Anterior cingulate cortex (tissue), 58 donors: ENCODE measurements at places on chromosomes 5 and 9.

- no peak for DNase-seq
These were observed 193.3 kb downstream of the SMARCA2 start for GRCh38 chr9:2208465-2208864.

DNA sequence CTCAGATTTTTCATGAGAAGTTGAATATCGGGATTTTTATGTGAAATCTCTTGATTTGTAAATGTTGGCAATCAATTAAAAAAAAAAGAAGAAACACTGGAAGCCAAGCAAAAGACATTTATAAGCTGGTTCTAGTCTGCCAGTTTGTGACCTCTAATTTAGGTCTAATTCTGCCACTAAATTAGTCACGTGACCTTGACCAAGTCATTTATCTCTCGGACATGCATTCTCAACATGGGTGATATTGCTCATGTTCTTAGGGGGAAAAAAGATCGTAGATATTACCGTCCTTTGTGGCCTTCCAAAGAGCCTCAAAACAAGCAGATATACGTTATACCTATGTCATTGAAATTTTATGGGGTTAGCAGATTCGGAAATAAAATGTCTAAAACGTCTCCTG lies 52.9 kb upstream of the PTPDC1 start:
- no peak for DNase-seq

DNA sequence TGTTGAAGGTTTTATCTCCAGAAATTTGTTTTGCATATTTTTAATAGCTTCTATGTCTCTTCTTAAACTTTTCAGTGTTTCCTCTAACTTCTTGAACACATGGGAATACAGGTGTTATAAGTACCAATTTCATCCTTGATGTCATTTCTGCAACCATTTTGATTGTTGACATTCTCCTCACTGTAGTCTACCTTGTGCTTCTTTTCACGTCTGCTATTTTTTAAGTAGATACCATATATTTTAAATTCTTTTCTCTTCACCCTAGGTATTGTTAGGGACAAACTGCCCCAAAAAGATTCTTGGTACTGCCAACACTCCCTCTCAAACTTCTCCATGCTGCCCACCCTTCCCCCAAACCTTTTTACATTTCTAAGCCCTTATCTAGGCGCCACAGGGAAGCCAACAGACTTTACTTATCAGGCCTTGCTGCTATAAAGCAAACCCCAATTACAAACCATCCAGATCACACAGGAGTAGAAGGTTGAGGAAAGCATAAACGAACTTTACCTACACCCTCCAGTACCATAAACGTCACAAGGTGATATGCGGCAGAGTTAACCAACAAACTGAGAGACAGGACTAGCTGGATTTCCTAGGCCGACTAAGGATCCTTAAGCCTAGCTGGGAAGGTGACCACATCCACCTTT lies 1165.3 kb downstream of the TAF11L14 start:
- DNase-seq = no peak

DNA sequence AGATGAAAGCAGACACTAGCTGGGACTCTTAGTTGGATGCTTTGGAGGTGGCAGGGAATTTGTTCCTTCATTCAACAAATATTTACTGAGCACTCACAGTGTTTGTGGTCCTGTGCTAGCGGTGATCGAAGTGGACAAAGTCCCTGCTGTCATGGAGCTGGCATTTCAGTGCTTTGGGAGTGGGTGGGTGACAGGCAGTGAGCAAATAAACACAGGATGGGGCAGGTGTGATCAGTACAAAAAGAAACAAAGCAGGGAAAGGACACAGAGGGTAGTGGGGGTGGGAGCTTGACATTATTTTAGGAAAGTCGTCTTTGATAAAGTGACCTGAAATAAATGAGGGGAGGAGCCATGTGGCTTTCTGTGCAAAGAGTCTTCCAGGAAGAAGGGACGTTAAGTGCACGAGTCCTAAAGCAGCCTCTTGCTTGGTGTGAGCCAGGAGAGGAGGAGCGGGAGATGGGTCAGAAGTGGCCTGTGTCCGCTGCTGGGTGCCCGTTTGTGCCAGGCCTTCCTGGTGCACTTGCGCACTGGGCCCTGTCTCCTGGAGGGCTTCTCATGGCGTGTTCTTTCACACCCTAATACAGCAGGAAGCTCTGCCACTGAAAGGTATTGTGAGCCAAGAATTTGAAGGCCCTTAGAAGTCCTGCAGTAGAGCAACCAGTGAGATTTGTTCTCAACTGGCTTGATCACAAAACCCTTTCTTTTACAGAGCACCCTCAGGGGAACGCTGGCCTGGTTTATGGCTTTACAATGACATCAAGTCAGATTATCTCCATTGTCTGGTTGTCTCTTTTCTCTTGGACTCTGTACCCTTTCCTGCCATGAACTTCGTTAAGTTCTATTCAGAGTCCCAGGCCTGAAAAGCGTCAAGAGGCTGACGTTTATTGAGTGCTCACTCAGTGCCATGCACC lies 14.8 kb downstream of the NDST1 start:
- no peak for DNase-seq

DNA sequence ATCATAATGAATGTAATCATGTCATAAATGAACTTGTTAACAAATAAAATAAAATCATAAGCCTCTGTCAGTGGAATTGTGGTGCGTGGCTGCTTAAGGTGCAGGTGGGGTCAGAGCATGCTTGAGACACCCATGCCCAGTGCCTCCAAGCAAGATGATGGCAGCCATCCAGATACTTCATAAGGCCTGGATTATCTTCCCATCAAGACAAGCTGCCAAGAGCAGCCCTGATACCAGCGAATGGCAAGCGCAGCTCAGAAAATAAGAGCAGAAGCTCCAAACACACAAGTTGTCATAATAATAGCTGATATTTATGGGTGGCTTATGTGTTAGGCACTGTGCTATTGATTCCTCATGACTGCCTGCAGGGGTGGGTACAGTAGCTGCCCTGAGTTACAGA lies 21.8 kb upstream of the LMX1B start:
- no peak for DNase-seq

- DNase-seq = no peak
These were observed 147.0 kb upstream of the RASA1 start for GRCh38 chr5:87120518-87121303.

DNA sequence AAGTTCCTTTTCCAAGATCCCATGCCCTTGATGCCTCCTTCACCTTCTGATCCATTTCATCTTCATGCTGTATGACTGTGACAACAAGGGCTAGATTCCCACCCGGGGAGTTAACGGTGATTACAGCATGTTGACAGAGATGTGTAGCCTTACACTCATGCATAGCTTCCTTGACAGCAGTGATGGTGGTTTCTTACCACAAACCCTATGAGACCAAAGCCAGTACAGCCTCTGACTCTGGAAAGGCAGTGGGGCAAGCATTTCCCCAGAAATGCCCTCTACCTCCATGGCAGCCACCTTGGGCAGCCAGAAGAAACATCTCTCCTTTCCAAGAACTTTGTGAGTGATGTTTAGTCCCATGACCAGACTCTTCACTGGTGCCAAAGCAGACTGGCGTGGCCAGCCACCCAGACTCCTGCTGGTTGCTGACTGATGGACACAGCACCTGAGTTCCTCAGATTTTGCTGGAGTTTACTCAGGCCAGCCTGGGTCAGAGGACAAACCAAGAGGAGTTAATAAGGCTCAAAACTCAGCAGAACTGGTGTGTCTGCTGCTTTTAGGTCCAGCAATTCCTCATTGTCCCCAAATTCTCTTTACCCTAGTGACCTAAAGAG lies 199.7 kb upstream of the SLC27A6 start:
- DNase-seq = no peak

- DNase-seq = no peak
These were observed 40.5 kb upstream of the NEURL1B start for GRCh38 chr5:172600571-172600970.

DNA sequence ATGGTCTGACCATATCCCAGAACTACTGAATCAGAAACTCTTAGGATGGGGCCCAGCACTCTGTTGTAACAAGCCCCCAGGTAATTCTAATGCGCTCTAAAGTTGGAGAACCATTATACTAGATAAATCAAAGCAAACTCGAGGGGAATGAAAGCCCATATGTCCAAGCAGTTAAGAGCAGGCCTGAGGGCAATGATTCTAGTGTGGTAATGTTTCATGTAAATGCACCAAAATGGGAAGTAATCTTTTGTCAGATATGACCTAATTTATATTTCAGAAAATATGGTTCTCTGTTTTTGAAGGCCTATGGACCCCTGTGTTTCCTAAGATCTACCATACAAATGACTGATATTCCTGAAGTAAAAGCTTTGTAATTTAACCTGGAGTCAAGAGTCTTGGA lies 108.0 kb upstream of the PTGER4 start:
- DNase-seq = no peak

GRCh38 chr9:78006734-78007133 lies 24.9 kb downstream of the GNAQ start:
- DNase-seq = no peak

DNA sequence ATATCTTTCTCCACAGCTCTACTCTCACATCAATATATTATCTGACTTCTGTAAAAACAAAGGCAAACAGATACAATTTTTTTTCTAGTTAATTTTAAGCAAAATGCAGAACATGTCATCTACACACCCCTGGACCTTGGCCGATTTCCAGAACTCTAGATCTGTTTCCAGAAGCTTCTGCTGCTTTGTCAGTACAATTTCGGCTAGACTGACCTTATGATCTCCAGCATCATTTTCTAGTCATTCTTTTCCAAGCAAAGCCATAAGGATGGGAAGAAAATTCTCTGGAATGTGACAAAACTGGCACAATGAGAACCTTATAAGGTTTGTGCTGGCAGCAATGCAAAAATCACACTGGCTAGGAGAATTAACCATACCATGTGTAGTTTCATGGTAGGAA lies 132.8 kb upstream of the MPDZ start:
- no peak for DNase-seq

GRCh38 chr5:8721536-8721935 lies 824.3 kb downstream of the SEMA5A start:
- no peak for DNase-seq

- DNase-seq = no peak
These were observed 86.5 kb upstream of the FSTL4 start for GRCh38 chr5:133698646-133699526.

DNA sequence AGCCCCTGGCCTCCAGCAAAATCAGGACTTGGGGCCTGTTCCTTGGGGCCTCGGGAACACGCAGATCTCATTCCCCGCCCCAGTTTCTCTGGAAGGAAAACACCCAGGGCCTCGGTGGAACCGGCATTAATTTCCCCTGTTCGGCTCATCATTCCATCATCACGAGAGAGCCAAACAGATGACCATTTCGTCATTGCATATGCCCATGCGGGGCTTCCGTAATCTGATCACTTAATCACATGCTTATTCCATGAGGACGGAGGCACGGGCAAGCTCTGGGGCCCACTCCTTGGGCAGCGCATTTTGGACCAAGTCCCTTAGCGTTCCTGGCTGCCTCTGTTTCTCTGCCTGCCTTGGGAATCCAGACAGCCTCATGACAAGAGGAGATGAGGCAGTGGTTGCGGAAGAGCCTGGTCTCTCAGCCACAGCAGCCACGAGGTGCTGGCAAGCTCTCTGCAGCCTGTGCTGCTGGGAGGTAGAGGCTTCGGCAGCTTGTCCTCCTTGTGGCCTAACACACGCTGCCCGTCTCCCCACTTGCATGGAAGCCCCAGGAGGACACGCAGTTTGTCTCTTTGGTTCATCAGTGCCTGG lies 65.0 kb upstream of the IER5L start:
- no peak for DNase-seq

GRCh38 chr5:67166460-67167285 lies 29.9 kb downstream of the CD180 start:
- no peak for DNase-seq

- DNase-seq = no peak
These were observed 7.0 kb downstream of the PDLIM7 start for GRCh38 chr5:177490311-177490991.

DNA sequence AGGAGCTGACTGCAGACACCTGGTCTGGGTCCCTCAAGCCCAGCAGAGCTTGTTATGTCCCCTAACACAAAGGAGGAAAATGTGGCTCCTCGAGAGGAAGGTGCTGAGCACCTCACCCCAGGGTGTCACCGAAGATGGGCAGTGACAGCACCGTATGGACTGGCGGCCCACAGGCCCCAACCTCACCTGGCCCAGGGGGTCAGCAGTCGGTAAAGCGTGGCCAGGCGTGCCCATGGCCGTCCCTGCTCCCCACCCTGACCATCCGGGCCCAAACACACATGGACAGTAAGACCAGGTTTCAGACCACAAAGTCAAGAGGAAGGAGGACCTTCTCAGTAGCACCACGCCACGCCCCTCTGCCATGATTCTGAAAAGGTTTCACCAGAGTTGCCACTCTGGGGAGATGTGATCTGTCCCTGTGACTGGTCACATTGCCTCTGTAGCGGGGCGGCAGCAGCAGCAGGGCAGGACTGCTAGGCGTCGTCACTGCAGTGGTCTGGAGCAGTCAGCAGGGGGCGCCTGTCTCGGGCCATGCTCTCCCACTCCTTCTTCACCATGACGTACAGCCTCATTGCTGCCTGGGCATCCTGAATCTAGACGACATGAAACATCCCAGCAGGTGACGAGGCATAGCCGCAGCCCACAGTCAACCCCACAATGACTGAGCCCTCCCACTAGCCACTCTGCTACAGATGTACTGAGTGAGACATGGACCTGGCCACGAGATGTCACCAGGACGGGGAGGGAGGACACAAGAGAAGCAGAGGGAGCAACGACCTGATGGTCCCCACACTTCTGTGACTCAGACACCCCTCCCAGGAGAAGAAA lies 11.1 kb downstream of the REXO4 start:
- peak; percentile 50 for DNase-seq

- no peak for DNase-seq
These were observed 47.3 kb downstream of the RASGEF1C start for GRCh38 chr5:180161420-180162303.

DNA sequence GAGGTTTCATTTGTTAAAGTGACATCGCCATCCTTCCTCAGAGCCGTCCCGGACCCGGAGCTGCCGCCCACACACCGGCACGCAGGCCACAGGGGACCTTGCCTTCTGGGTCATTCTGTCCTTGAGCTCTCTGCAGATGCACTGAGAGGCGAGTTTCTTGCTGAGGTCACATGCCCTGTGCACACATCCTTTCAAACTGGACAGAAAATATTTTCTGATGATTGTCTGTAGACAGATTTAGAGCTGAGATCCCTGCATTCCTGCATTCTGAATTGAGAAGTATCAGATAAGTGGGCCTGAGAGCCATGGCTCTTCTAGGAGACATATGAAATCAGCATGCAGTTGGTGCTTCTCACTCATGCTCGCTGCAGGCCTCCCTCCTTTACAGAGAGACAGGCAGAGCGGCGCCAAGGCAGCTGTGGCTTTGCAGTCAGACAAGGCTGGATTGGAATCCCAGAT lies 25.4 kb downstream of the BOD1 start:
- no peak for DNase-seq

GRCh38 chr5:87807783-87808182 lies 395.1 kb upstream of the CCNH start:
- DNase-seq = no peak

- DNase-seq = no peak
These were observed 5.2 kb downstream of the GM2A start for GRCh38 chr5:151258201-151258611.

- no peak for DNase-seq
These were observed 140.1 kb downstream of the MTX3 start for GRCh38 chr5:79850941-79851340.

DNA sequence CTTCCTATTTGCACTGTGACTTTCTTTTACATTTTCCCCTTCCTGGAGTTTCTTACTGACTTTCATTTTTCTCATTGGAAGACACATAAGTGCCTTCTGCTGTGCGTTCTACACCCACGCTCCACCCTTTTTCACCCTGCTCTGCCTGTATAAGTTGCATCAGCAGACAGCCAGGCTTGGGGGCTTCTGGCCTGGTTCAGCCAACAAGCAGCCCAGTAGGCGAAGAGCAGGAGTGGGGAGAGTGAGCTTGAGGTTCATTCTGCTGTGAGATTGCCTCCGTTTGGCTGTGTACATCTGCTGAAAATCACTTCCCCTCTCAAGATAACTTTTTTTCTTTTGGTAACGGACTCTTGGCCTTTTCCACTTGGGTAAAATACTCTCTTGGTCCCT lies 38.4 kb downstream of the RASGRF2 start:
- no peak for DNase-seq
